Esophagus squamous epithelium (tissue), 5 donors: ENCODE measurements at places on chromosomes 11 and 22.

DNA sequence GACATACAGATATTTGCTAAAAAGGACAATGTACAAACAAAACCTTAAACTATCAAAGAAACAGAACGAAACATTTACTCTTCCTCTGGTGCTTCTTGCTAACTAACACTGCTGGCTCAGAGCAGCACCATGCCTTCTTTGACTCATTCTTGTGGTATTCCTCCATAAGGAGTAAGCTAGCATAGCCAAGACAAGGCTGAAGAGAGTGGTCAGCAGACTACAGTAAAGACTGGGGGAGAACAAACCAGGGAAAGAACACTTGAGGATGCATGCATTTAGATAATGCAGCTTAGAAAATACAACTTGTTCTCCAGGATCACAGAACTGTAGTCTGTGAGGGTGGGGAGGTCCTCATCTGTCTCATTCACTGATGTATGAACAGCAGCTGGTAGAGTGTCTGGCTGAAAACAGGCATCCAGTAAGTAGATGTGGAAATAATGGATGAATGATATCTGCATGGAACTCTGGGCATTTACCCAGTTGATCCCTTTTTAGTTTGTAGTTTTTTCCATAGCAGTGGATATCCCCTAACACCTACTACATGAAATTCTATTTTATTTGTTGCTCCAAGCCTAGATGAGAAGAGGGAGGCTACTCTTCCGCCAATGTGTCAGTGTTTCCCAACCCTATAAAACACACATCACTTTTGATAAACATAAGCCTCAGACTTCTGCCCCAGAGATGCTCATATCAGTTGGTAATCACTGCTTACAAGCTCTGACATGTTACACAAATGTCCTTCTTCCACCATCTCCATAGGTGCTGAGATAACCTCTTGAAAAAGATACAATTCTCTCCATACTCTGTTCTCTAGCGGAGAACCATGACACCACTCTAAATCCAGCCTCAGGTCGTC is 7.3 kb downstream of the SNX19 start:
- DNase-seq: no peak

DNA sequence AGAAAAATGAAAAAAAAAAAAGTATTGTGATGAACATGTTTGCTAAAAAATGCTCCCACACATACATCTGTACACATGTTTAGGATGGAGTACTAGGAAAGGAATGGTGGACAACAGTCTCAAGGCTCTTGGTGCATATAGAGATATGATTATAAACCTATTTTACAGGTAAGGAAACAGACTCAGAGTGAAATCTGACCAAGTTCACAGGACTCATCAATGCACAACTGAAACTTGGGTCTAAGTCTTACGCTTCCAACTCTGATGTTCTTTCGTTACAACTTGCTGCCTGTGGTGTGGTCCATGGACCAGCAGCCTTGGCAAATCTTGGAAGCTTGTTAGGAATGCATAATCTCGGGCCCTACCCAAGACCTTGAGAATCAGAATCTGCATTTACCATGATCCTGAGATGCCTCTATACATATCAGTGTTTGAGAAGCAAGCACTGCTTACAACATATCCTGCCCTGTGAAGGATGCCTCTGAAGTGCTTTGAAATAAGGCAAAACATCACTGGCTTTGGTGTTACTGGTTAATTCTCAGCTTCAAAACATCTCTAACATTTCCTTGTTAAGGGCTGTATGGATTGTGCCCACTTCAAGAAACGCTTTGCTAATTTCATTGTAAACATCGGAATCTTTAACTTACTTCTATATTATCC is 39.9 kb upstream of the NUP160 start:
- DNase-seq: no peak

DNA sequence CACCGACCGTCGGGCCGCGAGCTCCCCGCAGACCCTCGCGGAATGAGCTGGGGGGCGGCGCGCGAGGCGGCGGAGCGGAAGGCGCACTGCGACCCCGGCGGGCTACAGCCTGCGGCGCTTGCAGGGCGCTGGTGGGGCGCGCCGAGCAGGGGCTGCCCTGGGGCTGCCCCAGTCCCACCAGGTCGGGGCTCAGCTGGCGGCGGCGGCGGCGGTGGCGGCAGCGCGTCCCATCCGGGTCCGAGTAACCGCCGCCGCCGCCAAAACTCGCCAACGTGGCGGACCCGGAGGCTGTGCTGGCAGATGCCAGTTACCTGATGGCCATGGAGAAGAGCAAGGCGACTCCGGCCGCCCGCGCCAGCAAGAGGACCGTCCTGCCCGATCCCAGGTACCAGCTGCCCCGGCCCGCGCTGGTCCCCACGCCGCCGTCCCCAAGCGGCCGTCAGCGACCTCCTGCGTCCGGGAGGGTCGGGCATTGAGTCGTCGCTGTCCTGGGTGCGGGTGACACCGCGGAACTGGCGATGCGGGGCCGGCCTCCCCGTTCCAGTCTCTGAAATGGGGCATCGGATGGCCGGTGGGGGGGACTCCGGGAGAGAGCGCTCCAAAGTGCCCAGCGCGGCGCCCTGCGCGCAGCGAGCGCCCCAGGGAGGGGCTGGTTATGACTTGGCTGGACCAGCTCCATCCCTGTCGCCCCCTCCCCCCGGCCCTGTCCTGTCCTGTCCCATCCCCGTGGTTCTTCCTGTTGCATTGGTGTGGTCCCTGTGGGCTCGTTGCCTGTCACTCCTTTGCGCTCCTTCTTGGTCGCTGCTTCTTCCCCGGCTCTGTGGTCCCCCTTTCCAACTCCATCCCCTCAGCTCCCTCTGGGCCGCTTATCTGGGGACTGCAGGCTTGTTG is 63.5 kb downstream of the CRYBB2 start:
- no peak for DNase-seq

GRCh38 chr22:26432619-26433311 is 3.7 kb downstream of the ASPHD2 start:
- DNase-seq: no peak

DNA sequence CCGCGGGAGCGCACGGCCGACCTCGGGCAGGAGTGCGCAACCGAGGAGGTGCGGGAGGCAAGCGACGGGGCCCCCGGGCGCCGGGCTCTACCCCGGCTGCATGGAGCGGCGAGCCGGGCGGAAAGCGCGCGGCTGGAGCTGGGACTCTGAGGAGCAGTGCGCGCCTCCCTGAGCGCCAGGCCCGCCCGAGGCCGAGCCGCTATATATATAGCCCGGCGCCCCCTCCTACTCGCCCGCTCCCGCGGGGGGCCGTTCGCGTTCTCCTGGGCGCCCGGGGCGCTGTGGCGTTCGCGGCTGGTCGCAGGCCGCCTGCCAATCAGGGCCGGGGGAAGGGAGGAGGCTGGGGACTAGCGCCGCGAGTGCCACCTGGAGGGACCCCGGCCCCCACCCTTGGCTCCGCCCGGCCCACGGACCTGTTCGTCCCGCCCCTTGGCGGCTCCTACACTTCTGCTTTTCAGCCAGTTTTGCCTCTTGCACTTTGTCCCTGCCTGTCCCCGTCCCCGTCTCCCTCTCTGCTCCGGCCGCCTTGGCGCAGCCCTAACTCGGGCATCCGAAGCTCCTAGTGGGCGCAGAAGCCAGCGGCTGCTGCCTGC is at the start of gene FGF4:
Gene FGF4, minus strand, starts transcription at position 179 of the 593 bp plus-strand sequence. CDS start 257 bp downstream, outside the sequence.
- no peak for DNase-seq

DNA sequence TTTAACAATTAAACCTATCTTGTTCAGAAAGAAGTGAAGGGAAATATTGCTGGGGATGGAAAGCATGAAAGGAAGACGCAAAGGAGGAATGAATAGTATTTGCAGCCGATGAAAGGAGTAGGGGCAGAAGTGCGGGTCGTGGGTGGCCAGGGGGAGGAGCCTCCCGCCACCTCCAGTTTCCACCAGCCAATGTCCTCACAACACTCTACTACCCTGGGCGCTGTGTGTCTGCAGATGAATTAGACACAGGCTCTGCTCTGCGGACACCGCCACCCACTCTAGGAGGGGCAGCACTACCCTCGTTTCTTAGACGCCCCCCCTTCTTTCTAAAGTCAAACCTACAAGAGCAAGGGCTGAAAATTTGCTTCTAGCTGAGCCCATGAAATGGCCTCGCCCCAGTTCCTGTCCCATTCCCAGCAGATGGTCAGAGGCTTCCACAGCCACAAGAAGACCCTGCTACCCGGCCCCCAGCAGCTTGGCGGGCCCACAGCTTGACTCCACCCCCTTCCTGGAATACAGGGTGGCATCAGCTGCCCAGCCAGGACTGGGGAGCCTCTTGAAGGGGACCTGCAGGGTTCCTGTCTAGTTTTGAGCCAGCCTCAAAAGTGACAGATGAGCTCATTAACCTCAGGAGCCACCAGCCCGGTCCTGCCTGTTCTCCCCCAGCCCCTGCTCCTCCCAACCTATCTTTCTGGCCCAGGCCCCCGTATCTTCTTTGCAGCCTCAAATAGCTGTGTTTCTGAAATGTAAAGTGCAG is 268.1 kb downstream of the BUD13 start:
- DNase-seq: no peak

GRCh38 chr11:102564110-102564509 is 33.6 kb upstream of the MMP7 start:
- DNase-seq: no peak

DNA sequence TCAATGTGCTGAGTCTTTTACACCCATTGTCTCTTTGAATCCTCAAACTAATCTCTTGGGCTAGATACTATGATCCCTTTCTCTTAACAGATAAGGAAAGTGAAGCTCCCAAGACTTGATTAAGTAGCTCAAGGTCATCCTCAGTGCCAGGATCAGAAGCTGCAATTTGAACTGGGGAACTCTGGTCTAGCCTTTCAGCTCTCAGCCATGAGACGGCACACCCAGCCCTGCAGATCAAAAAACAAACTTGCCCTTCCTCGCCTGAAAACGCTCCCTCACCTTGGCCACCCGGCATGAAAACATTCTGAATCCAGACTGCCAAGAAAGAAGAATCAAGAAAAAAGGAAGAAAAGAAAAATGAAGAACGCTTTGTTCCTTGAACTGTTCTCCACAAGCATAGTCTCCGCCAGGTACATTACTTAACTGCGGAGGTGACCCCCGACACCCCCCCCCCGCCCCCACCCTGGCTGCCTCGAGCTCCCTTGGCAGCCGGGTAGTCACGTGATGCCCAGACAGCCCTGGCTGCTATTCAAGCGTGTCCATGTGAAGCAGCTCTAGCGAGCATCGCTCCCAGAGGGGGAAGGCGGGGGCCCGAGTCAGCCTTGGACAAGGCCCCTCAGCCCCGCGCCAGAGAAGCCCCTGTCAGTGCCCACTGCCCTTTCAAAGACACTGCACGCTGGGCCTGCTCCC is 451.2 kb downstream of the MIAT start:
- DNase-seq: no peak

DNA sequence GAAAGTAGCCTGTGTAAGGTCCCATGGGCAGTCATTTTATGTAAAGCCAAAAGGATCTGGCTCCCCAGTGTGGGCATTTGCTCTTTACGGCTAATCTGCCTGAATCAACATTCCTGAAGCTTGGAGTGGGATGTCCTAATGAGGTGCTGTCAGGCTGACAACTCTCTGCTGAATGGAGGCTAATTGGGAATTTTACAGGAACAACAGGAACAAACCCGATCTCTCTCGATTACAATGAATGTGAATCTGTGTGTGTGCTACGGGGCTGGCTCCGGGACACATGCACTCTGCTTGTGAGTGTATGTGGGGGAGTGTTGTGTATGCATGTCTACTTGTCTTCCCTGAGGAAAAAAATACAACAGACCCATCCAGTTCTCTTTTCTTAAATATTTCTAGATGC is 415.2 kb downstream of the TENM4 start:
- DNase-seq: no peak

GRCh38 chr22:50641696-50642607 is 14.0 kb upstream of the ARSA start:
- DNase-seq: no peak

DNA sequence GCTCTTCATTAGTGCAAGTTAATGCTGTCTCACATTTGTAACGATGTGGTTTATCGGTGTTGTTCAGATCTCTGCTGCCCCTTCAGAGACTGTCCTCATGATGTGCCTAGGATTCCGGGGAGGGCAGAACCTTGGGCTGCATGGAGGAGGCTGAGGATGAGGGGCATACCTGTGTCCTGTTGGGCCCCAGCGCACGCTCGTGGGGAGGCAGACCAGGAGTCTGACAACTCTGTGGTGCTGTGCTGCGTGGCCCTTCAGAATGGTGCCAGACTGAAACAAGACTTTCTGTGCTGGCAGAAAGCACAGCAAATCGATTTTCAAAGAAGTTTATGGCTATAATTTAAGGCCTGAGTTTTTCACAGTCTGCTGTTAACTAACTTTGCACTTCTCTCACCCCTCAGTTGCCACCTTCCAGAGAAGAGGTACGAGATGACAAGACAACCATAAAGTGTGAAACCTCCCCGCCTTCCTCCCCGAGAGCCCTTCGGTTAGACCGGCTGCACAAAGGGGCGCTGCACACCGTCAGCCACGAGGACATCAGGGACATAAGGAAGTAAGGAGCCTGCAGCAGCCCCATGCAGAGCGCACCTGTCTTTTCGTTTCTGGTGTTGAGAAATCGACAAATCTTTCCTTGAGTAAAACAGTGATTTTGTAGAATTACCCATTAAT is 44.3 kb upstream of the CTTN start:
- no peak for DNase-seq

DNA sequence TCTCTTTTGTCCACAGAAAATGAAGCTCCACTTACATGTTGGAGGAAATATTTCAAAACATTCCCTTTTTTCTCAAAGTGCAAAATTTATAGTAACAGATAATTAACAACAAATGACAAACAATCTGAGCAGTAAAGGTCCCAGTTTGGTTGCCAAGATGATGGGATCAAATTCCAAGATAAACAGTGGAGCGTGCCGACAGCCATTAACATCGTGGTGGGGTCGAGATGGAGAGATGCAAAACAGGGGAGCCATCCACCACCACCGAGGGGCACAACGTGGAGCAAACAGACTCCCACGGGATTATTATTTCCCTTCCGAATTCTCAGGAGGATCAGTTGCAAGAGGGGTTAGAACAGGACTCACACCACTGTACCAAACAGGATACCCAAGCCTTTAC is 17.2 kb downstream of the MPPED2 start:
- DNase-seq: no peak

GRCh38 chr11:4054643-4055042 is 40.0 kb upstream of the RRM1 start:
- DNase-seq: no peak

DNA sequence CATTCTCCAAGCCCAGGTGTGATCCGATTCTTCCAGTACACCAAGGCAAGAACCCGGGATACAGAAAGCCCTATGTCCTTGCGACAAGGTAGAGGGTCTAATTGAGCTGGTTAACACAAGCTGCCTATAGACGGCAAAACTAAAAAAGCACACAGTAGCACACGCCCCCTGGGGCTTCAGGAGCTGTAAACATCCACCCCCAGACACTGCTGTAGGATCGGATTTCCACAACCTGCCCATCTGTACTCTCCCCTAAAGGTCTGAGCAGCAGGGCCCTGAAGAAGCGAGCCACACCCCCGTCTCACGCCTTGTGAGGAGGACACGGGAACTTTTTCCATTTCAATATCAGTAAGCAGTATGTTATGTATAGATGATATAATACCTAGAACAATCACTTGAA is 624.7 kb downstream of the BUD13 start:
- no peak for DNase-seq

DNA sequence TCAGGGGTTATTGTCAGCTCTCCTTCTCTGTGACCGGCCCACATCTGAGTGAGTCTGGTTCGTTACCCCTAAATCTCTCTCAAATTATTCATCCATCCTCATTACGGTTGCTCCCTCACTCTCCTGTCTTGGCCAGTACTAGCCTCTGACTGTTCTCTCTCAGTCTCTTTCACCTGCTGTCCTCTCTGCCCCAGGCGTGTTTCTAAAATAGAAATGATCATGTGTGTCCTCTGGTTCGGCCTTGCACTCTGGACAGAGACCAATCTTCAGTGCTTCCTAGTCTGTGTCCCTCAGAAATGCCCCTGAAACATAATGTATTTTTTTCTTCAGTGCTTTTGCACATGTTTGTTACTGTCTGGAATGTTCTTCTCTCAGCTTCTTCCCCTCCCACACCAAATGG is 4.9 kb downstream of the PSMD13 start:
- DNase-seq: no peak

GRCh38 chr11:67178878-67179277 is 59.8 kb downstream of the KDM2A start:
- no peak for DNase-seq
